ENCODE measurements at places on chromosomes 1 and 21.
A peak's percentile ranks its signal among the peaks of the same experiment; 100 is the strongest.

- no peak for DNase-seq
Observed at GRCh38 chr1:184626076-184627006, 128.3 kb downstream of the EDEM3 start.

DNA sequence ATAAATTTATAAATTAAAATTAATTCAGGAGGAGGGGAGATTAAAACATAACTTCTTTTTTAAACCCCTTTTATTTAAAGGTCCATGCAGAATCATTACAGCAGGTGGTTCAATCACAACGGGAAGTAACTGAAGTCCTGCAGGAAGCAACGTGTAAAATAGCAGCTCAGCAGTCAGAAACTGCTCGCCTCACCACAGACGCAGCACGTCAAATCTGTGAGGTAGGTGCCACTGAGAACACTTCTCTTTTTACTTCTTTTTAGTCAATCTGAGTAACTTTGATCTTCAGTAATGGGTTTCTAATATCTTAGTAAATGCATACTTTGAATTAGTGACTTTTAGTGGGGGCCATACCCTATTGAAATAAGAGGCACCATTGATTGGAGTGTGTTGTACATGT, 87.0 kb downstream of the CEP350 start:
- no peak for DNase-seq

GRCh38 chr1:222377428-222378088, 170.3 kb downstream of the HHIPL2 start:
- no peak for DNase-seq

DNA sequence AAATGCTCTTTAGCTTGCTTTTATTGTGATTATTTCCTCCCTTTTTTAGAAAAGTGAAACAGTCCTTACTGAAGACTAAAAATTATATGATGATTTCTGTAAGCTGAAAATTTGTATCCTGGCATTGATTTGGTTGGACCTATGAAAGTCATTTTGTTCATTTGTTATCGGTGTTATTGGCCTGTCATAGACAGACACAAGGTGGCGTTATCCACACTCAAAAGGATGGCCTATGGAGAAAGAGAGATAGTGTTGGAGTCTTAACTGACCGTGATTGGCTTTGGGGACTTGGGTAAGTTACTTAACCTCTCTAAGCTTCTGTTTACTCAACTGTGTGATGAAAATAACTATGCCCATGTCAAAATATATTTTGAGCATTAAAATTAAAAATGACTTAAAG, 203.6 kb upstream of the CHODL start:
- no peak for DNase-seq

DNA sequence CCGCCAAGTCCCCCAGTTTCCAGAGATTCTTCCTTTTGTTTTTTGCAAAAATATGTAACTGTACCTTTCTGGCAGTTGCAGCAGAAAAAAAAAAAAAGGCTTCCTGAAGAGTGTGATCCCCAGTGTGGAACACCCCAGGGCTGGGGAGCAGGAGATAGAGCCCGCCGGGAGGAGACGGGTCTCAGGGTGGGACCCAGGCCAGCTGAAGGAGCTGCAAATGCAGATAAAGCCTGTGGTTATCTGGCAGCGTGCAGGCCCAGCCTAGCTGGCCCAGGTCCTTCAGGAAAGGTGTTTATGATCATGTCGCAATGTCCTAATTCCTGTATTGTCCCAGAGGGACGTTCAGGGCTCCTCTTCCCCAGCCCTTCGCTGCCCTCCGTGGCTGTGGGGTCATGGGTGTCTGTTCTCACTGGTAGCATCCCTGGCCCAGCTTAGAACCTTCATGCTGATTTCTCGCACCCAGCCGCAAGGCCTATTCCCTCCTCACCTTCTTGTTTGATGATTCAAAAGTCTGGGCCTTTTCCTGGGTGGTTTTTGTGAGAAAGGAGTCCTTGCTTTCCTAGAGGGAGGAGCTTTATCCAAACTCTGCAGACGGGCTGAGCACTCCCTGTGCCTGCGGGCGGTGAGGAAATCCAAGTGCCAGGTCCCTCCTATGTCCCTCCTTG, 26.2 kb downstream of the RNF187 start:
- DNase-seq = no peak

DNA sequence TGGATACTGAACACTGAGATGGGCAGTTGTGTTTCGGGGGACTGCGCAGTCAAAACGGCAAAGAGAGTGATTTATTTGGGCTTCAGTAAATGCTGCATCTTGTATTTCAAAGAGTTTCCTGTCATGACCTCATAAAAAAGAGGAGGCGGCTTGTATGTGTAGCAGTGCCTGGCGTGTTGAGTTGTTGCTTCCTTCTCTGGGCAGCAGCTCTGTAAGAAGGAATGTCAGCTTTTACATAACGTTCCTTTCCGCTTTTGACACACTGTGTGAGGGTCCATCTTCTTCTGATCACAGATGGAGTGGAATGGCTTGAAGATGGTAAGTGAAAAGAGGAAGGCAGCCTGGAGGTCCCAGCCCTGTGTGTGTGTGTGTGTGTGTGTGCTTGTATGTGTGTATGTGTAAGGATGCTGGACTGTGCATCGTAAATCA, 941 bp downstream of the ELAVL4 start:
- no peak for DNase-seq

GRCh38 chr1:192762265-192762664, 46.6 kb upstream of the RGS2 start:
- DNase-seq = no peak

DNA sequence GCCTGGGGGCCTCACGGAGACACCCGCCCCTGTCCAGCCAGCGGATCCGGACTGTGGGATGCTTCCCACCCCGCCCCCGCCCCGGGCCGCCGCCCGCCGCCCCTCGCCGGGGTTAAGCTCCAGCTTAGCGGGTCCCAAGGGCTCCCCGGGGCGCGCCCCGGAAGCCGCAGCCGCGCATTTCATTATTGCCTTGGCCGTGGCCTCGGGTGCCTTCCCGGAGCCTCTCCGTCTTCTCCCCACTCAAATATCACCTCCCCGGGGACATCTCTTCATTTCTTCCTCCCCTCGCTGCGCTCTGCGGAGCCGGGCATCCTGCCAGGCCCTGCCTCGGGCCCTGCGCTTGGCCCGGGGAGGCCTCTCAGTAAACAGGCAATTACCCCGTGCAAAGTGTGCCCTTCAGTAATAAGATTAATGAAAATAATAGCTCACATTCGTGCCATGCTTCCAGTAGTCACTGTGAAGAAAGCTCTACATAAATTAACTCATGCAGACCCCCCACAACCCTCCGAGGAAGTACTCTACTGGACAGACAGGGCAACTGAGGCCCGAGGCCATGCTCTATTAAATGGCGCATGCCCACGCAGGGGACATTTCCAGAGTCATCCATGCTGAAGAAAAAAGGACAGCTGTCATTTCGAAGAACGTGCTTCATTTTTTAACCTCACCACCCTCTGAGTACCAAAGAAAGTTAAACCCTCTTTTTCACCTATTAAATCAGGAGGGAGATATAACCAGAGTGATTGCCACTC, 49.9 kb upstream of the LAPTM5 start:
- DNase-seq = no peak

DNA sequence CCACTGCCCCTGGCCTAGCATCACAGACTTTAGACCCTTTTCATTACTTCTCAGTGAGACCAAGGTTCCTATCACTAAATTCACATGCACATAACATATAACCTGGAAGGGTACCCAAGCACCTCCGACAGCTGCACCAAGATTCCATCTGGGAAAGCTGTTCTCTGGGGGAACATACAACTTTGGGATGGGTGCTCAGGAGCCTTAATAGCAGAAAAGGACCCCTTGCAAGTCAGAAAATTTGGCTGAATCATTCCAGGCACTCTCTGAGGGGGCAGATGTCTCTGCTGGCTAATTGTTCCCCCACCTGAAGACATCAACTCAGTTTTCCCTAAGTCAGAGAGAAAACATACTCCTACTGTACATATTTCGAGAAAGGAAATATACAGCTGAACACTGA, 41.3 kb upstream of the PSEN2 start:
- DNase-seq = no peak

- no peak for DNase-seq
Observed at GRCh38 chr21:41367945-41368734, 6.3 kb downstream of the MX2 start.

DNA sequence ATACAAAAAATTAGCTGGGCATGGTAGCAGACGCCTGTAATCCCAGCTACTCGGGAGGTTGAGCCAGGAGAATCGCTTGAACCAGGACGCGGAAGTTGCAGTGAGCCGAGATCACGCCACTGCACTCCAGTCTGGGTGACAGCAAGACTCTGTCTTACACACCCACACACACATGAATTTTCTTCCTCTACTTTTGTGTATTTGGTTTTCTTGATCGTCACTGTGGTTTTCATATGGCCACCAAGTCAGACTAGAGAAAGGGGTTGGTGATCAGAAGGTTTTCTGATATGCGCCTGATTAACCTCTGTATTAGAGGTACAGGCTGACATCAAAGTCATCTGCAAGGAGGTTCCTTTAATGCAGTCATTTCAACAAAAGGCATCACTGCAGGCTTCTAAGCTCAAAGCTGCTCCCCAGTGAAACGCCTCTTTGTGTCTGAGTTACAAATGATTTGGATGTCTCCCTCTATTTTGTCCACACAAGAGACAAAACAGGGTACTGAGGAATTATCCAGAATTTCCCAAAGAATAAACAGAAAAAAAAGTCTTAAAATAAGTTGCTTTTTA, 11.1 kb downstream of the SH2D1B start:
- no peak for DNase-seq

- no peak for DNase-seq
Observed at GRCh38 chr1:171460018-171460620, 25.2 kb upstream of the PRRC2C start.

- DNase-seq = no peak
Observed at GRCh38 chr1:233114860-233115259, 164.4 kb downstream of the NTPCR start.

GRCh38 chr1:22104865-22105437, 37.9 kb downstream of the WNT4 start:
- DNase-seq = peak; percentile 19

GRCh38 chr21:42417533-42417932, 13.8 kb downstream of the UBASH3A start:
- no peak for DNase-seq

DNA sequence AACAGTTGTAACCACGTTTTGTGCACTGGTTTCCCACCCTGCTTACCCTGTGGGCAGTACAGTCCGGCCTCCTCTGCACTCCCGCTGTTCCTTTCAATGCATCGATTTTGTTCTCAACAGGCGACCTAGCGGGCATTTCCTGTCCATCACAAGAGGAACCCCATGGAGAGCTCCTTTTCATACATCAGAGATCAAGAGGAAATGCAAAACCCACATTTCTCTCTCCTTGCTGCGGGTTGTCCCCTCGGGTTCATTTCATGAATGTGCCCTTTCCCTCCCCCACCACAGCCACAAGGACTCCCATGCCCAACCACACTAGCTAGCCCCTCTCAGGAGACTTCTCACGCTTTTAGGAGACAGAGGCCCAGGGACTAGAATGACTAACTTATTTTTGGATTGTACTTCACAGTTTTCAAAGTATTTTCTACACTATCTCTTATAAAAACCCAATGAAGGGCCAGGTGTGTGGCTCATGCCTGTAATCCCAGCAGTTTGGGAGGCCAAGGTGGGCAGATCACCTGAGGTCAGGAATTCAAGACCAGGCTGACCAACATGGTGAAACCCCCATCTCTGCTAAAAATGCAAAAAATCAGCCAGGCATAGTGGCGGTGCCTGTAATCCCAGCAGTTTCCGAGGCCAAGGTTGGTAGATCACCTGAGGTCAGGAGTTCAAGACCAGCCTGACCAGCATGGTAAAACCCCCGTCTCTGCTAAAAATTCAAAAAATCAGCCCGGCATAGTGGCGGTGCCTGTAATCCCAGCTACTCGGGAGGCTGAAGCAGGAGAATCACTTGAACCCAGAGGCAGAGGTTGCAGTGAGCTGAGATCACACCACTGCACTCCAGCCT, 18.4 kb downstream of the ATP1A4 start:
- DNase-seq = peak; percentile 23

DNA sequence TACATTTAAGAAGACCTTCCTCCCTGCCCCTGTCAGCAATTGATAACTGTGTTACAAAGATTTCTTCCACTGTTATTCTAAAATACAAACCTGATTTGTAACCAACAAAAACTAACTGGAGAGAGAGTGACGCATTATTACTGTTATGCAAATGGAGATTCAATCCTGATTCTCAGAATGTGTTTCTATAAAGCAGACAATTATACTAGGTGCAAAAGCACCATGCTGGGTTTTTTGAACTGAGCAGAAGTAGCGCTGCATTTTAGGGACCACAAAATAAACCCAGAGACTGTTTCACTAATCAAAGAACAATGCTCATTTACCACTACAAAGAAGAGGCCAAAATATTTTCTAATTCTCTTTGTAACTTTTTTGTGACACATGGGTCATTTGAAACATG, 13.6 kb upstream of the GBP6 start:
- no peak for DNase-seq

DNA sequence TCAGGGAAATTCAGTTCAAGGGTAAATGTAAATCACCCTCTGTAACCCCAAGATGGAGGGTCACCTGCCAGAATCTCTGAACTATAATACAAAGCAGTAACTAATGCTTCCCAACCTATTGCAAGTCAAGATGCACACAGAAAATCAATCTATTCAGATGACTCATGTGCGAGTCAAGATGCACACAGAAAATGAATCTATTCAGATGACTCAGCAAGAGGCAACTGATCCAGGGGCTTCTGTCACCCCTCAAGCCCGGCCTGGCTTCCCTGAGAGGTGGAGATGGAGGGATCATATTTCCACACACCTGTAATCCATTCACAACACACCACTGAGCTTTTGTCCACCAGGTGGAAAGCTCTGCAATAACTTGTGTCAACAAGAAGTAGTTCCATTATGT, 17.4 kb upstream of the HIVEP3 start:
- no peak for DNase-seq

DNA sequence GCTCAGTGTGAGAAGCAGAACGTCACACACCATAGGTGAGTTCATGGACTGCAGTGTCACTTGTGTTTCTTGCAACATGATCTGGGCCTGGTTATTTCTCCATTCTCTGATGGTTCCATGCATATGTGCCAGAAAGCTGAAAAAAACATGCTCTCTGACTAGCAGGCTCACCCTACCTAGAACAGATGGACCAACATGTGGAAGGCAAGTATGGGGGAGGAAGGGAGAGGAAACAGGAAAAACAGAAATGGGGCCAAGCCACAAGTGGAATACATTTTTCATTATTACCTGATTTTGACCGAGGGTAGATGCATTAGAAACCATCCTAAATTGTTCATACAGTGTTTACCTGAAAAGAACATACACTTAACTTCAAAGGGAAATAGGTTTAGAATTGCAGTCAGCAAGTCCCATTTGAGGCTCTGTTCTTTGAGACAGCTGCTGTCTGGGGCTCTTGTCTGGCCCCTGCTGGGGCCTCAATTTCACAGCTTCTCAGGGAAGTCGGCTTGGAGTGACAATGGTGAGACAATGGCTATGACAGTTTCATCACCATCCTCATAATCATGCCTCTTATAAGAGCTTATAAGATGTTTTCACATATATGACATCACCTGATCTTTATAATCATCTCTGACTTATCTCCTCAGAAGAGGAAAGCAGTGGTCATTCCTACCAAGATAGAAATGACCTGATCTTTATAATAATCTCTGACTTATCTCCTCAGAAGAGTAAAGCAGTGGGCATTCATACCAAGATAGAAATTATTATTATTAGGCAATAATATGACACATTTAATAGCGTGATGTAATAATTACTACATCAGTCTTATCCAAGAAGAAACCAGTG, 327.3 kb downstream of the SIPA1L2 start:
- DNase-seq = no peak

GRCh38 chr1:158771950-158772866, at the start of gene OR6N1:
Gene OR6N1, minus strand, starts transcription at chr1:158772195. Its CDS starts 5,513 bp downstream, at chr1:158766682.
- DNase-seq = no peak

GRCh38 chr1:94013367-94013878, 104.2 kb upstream of the GCLM start:
- DNase-seq = no peak

Measured in stimulated activated CD4-positive, alpha-beta T cell treated with anti-CD3 and anti-CD28 coated beads, Interleukin-15, amount 100 ng/mL, for 48 hours (primary cell).